ENCODE measurements at places on chromosomes 4 and X. TPM values are rescaled to one million over a fixed set of nuclear protein-coding genes. Genes with fewer than 3 reads are reported as not detected.

PWWP3B gene
- total RNA-seq, result 0.11 TPM

GABRA4 gene
- 0.34 TPM for total RNA-seq

FGD1 gene
- 8.5 TPM for total RNA-seq

FGF5 gene
- total RNA-seq, result 0.52 TPM

SFRP2 gene
- 5.4 TPM for total RNA-seq

SRD5A3 gene
- 24.8 TPM for total RNA-seq

C4orf51 gene
- total RNA-seq, result not detected

CASP6 gene
- total RNA-seq, result 21.2 TPM

RPS6KA6 gene
- total RNA-seq, result 4.2 TPM

DRP2 gene
- 0.97 TPM for total RNA-seq

LPAR4 gene
- total RNA-seq, result not detected

NAP1L3 gene
- 1.4 TPM for total RNA-seq

ZNF518B gene
- 21.9 TPM for total RNA-seq

USP26 gene
- not detected for total RNA-seq

PPEF2 gene
- total RNA-seq, result not detected

ADH1B gene
- 131 TPM for total RNA-seq

USP53 gene
- 57.3 TPM for total RNA-seq

TMEM47 gene
- total RNA-seq, result 11.6 TPM

USP17L19 gene
- not detected for total RNA-seq

MSN gene
- total RNA-seq, result 184 TPM

RHOXF2B gene
- not detected for total RNA-seq

GAGE12H gene
- total RNA-seq, result not detected

BEND4 gene
- total RNA-seq, result not detected

AMTN gene
- not detected for total RNA-seq

RADX gene
- 1.6 TPM for total RNA-seq

STOX2 gene
- 14.6 TPM for total RNA-seq

STK32B gene
- 1.6 TPM for total RNA-seq

Data from suprapubic skin (tissue), 4 donors.